RWPE1 (cell line): ENCODE measurements at places on chromosomes 11 and 22.

DNA sequence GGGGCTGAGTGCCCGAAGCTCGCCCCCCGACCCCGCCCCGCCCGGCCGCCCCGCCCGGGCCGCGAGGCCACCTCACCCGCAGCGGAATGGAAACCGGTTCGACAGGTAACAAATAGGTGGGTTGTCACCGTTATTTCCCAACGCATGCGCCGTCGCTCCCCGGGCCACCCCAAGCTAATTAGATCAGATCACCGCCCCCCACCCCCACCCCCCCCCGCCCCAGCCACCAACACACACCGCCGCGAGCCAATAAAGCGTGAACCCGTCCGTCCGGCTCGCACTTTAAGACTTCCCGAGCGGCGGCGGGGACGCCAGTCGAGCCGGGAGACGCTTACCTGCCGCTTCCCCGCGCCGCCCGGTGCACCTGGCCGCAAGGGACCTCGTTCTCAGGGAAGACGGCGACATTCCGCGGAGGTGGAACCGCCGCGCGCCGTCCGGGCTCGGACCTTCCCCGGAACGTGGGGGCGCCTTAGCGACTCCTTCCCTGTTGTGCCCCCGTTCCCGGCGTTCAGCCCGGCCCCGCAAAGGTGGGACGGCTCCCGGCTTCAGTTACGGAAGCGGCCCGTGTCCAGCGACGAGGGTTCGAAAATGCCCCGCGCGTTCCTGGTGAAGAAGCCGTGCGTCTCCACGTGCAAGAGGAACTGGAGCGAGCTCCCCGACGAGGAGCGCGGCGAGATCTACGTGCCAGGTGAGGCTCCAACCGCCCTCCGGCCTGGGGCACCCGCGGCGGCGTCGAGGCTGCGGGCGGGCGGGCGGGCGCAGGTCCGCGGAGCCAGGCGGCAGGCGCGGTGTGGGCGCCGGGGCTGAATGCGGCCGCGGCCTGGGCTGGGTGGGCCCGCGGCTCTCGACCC is at the start of gene OVOL1:
Gene OVOL1 (plus strand): TSS at position 278 of the 851 bp plus-strand sequence. CDS start 311 bp downstream, at position 589.
- DNase-seq: peak; percentile 91

DNA sequence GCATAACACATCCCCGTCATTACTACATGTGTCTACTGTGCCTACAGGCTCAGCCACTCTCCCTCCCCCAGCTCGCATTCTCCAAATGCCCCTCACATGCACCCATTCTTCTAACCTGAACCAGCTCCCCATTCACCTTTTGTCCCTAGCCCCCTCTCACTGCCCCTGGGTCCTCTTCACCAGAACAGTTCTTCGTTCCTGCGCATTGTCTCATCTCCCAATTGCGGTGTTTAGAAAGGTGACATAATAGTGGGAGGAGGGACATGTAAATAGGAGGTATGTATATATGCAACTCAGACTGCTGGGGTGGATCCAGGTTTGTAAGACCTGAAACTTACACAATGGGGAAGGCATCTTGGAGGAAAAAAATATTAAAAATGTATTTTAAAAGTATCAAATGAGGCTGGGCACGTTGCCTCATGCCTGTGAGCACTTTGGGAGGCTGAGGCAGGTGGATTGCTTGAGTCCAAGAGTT is 4.7 kb upstream of the VSIG2 start:
- DNase-seq: no peak

- DNase-seq: no peak
Measured at GRCh38 chr11:111225881-111226280, 19.6 kb upstream of the POU2AF2 start.

- no peak for DNase-seq
Measured at GRCh38 chr11:122285070-122285988, 169.3 kb upstream of the BLID start.

DNA sequence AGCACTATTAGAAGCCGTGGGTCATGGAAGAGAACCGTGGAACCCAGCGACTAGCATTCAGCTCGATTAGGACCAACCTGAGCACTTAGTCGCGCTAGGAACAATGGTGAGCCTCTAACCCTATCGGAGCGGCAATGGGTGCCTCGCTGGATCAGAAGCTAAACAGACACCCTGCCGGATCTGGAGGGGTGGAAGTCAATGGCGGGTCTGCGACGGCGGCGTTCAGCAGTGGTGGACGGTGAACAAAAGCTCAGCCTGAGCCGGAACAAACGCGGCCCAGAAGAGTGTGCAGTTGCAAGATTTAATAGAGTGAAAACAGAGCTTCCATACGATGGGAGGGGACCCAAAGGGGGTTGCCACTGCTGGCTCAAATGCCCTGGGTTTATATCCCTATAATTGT is 391.8 kb upstream of the DDI1 start:
- DNase-seq: no peak

GRCh38 chr22:30810105-30810504 is 115.4 kb downstream of the OSBP2 start:
- DNase-seq: no peak
